ENCODE measurements at places on chromosomes 11 and 22.

- no peak for DNase-seq
These were observed 434.5 kb upstream of the CCDC90B start for GRCh38 chr11:83720675-83721074.

DNA sequence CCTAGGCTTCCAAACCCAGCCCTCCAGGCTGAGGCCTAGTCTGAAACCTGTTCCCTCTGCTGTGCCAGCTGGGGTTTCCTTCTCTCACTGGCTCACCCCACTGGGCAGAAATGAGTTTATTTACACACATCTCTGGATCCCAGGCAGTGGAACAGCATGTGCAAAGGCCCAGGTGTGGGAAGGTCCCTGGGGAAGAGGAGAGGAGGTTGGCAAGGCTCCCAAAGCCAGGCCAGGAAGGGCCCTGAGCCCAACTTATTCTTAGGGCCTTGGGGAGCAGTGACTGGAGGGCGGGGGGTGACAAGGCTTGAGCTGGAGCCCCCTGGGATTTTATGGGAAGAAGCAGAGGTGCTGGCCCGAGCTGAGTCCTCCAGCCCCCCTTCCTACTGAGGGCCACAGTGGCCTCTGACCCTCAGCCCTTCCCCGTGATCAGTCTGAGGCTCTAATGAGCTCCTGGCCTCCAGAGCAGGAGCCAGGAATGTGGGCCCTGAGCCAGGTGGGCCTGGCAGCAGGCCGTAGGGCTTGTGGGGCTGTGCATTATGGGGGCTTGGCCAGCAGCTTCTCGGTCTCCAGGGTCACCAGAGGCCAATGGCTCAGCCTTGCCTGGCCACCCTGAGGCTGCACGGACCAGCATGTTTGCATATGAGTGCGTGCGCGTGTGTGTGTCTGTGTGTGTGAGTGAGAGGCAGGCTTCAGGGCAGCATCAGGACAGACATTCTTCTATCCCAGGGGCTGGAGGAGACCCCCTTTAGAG is 2.9 kb downstream of the MYO7A start:
- DNase-seq = no peak

DNA sequence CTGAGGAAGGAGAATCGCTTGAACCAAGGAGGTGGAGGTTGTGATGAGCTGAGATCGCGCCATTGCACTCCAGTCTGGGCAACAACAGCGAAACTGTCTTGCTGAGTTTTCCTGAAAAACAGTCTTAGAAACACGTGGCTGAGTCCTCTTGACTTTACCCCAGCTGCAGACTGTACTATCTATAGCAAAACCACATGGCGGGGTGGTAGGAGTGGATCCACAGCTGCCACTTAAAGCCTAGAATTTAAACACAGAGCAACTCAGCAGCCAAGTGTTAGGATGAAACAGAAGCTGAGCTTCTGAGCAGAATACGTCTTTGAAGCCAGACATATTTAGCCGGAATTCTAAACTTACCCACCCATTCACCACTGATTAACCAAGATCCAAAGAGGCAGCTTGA is 14.1 kb downstream of the PATZ1 start:
- no peak for DNase-seq

GRCh38 chr22:25403284-25403810 is 161.1 kb upstream of the GRK3 start:
- DNase-seq = no peak

GRCh38 chr22:20413217-20414058 is 19.5 kb downstream of the ZNF74 start:
- DNase-seq = no peak

DNA sequence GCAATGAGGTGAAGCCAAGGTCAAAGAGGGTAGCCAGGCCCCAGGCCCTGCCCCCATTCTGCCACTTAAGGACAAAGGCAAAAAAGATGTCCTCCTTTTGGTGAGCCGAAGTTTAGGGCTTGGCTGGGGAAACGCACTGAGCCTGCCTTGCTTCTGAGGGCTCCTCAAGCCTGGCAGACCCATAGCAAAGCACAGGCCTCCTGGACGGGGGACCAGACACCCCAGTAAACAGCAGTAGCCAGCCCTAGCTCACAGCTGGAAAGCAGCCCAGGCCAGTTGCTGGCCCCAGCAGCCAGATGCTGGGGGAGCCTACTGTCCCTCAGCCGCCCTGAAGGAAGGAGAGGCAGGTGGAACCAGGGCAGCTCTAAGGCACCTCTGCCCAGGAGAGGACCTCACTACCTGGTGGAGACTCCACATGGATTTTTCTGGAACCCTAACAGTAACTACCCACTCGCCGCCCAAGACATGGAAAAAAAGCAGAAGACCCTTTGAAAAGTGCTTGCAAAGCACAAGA is 3.8 kb upstream of the PYGM start:
- DNase-seq = no peak

DNA sequence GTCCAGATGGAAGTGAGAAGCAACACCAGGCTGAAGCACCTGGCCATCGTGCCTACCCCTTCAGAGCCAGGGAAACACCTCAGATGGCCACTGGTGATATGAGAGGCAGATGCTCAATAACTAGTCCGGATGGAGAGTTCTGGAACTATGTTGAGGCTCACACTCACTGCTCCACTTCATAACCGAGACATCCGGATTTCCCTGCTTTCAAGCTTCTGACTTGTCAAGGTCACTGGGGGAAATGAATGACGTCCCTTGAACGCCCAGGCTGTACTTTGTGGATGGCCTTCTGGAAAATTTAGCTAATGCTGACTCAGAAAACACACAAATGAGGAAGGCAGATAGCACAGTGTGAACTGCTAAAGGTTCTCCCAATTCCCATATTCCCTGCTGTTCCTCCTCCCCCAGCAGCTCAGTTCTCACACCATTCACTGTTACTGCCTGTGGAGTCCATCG is at the start of gene LYVE1:
Gene LYVE1 (minus strand): TSS at position 180 of the 456 bp plus-strand sequence. CDS start 133 bp downstream, at position 47.
- DNase-seq = no peak

DNA sequence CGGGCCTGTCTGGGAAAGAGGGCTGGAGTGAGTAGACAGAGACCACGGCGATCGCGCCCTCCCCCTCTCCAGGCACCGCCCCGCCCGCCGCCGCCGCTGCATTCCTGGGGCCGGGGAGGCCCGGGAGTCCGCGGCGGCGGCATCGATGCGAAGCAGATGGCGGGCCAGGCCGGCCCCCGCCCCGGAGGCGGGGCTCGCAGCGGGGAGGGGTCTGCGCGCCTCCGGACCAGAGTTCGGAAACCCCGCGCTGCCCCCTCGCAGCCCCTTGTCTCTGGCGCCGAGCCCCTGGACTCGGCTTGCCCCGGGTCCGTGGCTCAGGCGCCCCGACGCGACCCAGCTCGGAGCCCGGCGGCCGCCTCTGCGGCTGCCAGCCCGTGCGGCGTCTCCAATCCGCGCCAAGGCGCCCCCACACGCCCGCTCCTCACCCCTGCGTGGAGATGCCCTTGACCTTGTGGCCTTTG is 1.3 kb downstream of the SCARF2 start:
- no peak for DNase-seq

DNA sequence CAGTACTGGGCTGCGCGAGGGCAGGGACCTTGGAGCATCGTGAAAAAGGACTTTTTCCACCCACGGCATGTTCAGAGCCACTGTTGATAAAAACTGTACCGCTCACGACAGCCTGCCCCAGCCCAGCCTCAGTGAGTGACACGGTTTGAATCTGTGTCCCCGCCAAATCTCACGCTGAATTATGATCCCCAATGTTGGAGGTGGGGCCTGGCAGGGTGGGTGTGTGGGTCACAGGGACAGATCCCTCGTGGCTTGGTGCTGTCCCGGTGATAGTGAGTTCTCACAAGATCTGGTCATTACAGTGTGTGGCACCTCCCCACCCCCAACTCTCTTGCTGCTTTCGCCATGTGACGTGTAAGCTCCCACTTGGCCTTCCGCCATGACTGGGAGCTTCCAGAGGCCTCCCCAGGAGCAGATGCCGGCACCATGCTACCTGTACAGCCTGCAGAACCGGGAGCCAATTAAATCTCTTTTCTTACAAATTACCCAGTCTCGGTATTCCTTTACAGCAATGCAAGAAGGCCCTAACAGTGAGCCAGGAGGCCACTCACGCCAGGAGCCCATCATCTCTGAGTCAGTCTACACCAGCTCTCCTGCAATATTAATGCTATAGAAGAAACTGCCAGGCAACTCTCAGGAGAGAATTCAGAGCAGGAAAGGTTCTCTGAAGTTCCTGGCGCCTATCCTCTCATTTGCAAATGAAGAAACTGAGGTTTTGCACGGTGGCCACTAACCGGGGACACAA is 1.3 kb downstream of the TOLLIP start:
- DNase-seq = no peak

DNA sequence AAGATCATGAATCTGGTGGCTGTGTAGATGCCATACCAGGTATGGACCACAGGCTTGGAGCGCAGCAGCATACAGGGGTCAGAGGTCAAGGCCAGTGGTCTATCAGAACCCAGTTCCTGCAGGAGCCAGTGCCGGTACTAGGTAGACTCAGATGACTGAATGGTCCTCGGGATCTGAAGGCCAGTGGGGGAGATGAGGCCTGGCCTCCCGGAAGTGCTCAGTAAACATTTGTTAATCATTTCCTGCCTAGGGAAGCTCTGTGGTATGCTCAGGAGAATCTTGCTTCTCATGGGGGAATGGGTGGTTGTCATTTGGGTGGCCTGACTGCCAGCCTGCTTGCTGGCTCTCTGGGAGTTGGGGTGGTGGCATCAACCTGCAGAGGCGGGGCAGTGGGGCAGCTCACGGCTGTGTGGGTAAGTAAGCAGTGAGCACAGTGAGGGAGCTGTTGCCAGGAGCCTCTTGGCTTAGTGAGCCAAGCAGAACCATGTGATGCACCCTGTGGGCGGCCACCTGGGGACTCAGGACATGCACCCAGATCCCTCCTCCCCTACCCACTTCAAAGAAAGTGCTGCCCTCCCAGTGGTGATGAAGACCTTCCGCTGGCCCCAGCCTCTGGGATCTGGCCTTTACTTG is 33.0 kb downstream of the PTPRJ start:
- no peak for DNase-seq

DNA sequence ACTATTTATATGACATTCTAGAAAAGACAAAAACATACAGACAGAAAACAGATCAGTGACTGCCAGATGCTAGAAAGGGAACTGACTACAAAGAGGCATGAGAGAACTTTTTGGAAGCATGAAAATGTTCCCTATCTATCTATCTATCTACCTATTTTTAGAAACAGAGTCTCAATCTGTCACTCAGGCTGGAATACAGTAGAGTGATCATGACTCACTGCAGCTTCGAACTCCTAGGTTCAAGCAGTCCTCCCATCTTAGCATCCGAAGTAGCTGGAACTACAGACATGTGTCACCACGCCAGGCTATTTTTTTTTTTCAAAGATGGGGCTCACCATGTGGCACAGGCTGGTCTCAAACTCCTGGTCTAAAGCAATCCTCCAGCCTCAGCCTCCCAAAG is 6.9 kb downstream of the SBF2 start:
- no peak for DNase-seq

GRCh38 chr11:65710421-65710820 is 1.6 kb upstream of the KAT5 start:
- DNase-seq = no peak

DNA sequence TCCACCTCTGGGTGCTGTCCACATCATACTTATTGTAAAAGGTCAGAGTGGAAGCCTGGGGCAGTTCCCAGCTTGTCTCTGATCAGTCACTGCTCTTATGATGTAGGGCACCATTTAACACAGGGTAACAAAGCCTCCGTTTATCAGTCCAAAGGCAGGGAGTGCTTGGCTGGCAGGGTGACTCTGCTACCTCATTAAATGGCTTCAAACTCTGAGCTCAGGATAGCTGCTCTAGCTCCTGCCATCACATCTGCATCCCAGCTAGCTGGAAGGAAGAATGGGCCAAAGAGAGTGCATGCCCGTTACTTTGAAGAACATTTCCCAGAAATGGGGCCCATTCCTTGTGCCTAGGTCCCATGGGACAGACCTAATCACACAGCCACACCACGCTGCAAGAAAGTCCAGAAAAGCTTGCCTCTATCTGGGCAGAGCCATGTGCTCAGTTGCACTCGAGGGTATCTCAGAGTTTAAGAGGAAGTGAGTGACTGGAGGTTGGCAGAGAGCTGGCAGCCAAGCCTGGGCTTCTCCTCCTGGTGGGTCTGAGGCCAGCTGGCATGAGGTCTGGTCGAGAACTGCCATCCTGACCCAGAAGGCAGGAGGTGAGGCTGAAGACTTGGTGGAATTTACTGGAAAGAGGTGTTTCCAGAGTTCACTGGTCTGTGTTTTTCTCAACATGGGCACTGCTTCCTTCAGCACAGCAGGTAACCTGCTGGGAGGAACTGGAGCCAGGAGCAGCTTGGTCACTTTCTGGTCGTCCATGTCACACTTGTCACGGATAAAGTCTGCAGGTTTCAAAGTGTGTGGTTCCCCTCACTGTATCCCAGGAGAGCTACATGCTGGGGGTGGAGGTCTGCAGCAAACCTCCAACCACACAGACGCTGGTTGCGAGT is 935.7 kb downstream of the BRD1 start:
- no peak for DNase-seq

DNA sequence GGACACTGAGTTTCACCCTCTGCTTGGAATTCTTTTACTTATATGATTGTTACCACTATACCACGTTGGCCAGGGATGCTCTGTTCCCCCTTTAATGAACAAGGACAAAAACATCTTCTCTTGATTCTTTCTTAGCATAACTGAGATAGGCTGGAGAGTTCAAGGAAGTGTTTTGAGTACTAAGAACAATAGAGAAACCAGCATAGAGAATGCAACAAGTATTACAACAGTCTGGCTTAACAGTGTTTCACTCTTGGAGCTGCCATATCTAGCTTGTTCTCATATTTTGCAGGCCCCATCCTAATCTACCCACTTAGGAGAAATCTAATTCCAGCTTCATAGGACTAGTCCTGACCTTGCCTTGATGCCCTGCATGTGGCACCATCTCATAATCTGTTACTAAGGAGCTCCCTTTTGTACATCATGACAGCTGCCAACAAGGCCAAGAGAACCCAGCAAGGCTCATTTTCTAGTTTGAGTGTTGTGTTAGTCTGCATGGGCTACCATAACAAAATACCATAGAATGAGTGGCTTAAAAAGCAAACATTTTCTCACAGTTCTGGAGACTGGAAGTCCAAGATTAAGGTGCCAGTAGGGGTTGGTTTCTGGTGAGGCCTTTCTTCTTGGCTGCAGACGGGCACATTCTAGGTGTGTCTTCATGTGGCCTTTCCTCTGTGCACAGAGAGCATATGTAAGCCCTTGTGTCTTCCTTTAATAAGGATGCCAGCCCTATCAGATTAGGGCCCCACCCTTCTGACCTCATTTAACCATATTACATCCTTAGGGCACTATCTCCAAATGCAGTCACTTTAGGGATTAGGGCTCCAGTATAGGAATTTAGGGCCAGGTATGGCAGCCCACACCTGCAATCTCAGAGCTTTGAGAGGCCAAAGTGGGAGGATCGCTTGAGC is 37.8 kb downstream of the PACS1 start:
- no peak for DNase-seq

GRCh38 chr11:122920579-122920978 is 38.0 kb downstream of the JHY start:
- no peak for DNase-seq

GRCh38 chr22:46622081-46622521 is 1.9 kb downstream of the GRAMD4 start:
- DNase-seq = no peak

- DNase-seq = no peak
These were observed 3.8 kb upstream of the TTLL8 start for GRCh38 chr22:50061824-50062355.

GRCh38 chr22:27748751-27749191 is 52.8 kb downstream of the MN1 start:
- DNase-seq = no peak

Data from NCI-H2171 (cell line).